ENCODE measurements at places on chromosomes 2 and 18.

DNA sequence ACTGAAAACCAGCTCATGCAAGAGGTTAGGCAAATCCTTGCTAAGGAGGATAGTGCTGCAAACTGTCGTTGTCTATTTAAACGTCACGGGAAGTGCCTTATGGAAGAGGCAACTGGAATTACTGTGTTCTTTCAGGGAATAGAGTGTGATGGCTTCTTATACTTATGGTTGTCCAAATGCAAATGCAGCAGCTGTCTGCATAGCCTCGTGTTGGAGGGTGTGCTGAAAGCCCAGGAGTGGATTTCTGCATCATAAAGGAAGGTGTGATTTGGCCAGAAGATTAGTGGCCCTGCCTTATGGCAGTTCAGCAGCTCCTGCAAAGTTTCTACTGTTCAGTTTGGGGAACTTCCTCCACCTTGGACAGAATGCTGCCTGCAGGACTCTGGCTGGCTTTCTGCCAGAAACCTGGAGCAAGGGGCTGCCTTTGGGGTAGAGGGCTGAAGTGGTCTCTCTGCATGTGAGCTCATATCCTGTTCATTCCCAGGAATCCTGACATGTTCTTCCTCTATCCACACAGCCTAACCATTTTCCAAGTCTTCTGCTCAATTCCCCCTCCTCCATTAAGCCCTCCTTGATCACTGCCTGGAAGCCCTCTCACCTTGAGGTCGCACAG lies 321.2 kb upstream of the CXCR4 start:
- DNase-seq: no peak

DNA sequence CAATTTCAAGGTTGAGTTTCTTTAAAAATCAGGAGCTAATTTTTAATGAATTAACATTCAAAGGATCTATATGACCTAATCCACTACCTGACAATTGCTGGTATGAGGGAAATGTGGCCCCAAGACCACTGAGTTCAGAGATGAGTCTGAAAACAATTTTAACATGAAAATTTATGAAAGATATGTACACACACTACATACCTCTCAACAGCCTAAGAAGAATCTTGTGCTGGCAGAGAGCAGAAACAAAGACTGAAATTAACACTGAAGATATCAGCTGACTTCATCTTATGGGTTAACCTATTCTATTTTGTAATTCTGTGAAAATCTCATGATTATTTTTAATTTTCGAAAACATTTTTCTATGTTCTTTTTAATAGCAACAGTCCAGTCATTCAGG lies 1.7 kb downstream of the FAP start:
- DNase-seq: no peak

DNA sequence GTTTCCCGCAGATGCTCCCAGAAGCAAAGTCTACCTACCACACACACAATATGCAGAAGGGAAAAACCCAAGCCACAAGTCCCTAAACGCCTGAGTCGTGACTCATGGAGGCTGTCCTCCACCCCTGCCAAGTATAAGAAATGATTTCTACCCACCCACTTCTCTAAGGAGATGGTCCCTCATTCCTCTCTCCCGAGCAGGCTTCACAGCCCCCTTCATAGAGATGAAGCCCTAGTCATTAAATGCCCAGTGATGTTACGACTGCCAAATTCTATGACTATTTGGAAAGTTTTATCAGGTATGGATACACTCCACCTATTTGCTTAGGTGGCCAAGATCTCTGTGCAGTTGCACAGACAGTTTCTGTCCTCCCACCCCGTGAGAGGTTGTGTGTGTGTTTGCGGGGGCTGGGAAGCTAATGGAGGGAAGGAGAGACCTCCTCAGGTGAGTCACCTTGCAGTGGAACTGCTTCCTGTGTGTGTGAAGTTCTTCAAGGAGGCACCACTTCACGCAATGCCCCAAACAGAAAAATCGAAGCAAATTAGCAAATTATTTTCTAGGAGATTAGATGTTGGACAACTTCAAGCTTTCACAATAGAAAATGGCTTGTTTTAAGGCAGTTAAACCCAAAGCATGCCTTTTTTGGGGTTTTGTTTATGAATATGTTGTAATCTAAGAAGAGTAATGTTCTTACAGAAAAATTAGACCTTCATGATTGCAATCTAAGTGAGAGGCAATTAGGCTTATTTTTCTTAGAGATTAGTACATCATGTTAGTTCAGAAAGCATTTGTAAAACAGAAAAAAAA lies 175.2 kb downstream of the TGIF1 start:
- DNase-seq: peak; percentile 99

GRCh38 chr2:69559442-69560146 lies 83.9 kb downstream of the AAK1 start:
- DNase-seq: peak; percentile 61

DNA sequence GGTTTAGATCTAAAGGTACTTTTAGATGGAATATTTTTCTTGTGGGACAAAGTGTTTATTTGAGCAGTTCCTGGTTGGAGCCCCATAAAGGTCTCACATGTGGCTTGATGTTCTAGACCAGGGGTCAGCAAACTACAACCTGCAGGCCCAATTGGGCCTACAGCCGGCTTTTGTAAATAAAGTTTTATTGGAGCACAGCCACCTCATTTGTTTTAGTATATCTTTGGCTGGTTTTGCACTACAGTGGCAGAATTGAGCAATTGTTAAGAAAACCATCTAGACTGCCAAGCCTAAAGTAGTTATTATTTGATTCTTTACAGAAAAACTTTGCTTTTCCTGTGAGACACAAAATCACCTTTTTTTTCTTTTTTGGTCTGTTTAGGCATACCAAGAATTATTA lies 41.6 kb downstream of the NDC80 start:
- DNase-seq: no peak

- no peak for DNase-seq
Observed at GRCh38 chr18:26650310-26651268, 102.2 kb upstream of the KCTD1 start.

GRCh38 chr18:37259711-37260110 lies 305.9 kb downstream of the CELF4 start:
- no peak for DNase-seq

DNA sequence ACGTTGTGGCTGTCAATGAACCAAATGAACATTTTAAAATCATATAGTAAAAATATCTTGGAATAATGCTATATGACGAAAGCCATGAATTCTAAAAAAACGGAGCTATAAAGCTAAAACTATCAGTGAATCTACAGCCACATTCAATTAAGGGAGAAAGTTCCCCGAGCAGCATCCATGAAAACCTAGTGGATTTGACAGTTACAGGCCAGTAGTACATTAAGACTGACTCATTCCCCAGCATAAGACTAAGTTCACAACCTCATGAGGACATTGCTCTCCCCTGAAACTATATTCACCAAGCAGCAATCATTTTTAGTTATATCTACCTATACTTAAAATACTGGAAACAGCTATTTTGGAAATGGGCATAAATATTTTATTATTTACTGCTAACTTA lies 36.6 kb downstream of the KIDINS220 start:
- DNase-seq: no peak

- no peak for DNase-seq
Observed at GRCh38 chr18:78813936-78814710, 165.5 kb upstream of the SALL3 start.

DNA sequence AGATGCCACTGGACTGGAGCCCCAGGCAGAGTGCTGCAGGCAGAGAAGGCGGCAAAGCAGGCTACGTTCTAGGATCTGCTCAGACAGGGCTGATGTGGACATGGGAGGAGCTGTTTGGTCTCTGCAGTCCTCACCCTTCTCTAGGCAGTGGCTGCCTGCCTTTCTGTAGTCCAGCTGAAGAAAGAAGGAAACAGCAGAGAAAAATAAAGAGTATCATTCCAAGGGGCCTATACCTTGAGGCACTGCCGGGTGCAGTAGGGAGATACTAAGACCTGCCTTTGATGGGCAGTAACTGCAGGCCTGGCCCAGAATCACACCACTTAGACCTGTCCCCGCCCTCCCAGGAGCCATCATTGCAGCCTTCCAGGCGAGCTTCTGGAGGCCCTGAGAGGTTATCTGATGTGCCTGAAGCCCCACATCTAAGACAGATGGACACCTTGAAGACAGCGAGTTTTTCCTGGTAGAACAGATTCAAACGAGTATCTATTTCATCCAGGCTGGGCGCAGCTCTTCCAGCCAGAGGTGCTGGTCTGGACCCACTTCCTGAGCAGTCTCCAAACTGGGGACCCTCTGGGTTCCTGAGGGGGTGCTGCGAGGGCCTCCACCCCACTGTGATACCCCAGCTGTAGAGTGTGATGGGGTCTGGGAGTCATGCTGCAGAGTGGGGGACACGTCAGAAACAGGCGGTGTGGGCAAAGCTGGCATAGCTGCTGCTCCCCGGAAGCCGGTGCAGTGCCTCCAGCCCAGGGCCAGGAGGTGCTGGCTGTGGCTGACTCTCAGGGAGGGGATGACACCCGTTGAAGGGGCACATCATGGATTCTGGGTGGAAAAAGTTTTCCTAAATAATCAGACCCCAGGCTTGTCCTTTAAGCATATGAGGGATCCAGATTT lies 87.3 kb upstream of the OTOS start:
- no peak for DNase-seq

GRCh38 chr2:118554616-118555015 lies 292.8 kb downstream of the EN1 start:
- DNase-seq: no peak

DNA sequence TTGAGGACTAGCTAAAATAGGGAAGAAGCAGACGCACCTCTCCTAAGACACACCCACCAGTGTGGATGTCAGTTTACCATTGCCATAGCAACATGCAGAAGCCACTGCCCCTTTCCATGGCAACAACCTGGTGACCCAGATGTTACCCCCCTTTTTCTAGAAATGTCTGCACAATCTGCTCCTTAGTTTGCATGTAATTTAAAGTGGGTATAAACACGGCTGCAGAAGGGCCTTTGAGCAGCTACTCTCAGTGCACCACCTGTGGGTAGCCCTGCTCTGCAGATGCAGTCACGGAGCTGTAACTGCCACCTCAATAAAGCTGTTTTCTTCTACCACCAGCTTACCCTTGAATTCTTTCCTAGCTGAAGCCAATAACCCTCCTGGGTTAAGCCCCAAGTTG lies 87.1 kb downstream of the FBXO15 start:
- DNase-seq: no peak

DNA sequence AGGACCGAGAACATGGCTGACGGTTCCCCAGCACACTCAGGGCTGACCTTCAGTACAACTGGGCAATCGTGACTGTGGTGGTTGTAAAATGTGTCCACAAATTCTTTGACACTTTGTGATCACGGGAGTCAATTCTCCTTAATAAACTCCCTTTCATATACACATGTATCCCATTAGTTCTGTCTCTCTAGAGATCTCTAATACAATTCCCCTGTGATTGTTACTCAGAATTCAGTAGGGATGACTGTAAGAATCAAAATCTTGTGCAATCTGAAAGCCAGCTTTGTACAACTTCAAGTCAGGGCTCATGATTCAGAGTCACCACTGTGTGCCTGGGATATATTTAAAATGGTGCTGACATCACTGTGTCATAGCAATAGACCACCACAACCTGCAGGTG lies 89.5 kb upstream of the LMAN1 start:
- peak; percentile 47 for DNase-seq

GRCh38 chr18:59763541-59764136 lies 66.4 kb upstream of the CCBE1 start:
- no peak for DNase-seq

DNA sequence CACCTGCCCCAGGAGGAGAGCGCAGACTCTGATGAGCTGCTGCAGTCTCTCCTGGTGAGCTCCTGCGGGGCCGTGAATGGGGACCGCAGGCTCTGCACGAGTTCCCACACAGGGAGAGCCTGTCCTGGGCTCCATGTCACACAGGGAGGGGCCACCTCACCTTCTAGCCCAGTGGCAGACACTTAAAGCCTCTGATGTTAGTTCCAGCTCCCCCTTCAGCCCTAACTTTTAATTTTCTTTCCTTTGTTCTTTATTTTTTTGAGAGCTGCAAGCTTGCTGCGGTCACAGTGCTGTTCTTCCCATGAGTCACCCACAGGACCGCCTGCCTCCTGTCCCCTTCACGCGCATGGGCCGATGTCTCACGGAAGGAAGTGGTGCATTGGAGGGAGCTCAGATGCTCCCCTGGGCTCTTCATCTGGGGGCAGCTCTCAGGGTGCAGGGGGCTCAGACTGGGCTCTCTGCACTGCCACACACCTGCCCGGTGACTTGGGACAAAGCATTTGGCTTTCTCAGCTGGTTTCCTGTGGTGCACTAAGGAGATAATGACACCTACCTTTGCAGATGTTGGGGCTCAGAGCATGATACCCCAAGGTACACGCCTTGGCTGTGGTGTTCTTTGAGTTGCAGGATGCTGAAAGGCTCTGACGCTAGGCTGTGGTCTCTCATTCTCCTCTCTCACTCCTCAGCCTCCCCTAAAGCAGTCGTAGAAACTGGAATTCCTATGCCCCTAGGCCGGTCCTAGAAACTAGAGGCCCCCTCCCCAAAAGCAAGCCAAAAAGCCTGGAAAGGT lies 37.2 kb upstream of the PXDN start:
- peak; percentile 42 for DNase-seq

GRCh38 chr2:5236249-5236648 lies 455.9 kb upstream of the SOX11 start:
- no peak for DNase-seq

DNA sequence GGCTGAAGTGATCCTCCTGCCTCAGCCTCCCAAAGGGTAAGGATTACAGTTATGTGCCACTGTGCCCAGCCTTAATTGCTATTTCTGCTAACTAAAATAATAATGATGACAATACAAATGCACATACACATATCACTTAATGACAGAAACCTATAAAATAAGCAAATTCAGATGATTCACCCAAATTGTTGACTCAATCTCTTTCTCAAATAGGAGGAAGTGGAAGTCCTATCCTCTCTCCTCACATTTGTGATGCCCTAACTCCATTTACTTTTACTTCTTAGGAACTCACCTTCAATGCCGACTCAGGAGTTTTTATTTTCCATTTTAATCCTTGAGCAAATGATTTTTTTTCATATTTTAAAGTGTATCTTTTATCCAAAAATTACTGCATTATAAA lies 24.5 kb upstream of the RAPH1 start:
- no peak for DNase-seq

DNA sequence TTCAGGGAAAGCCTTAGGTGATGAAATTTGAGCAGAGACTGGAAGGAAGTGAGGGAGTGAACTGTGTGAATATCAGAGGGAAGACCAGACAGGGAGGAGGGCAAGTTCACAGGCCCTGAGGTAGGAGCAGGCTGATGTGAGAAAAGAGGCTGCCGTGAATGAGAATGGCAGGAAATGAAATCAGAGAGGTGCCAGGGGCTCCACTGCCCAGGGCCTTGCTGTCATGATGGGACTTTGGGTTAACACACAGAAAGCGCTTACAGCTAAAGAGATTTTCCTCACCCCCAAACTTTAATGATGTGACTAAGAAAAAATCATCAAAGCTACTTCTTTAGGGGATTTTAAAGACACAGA lies 53.8 kb downstream of the MARCHF4 start:
- DNase-seq: no peak

GRCh38 chr2:74584088-74584645 lies 29.6 kb downstream of the DOK1 start:
- DNase-seq: peak; percentile 63

Data from fibroblast of skin of right biceps (primary cell).